ENCODE measurements at places on chromosomes 7 and 10.

DNA sequence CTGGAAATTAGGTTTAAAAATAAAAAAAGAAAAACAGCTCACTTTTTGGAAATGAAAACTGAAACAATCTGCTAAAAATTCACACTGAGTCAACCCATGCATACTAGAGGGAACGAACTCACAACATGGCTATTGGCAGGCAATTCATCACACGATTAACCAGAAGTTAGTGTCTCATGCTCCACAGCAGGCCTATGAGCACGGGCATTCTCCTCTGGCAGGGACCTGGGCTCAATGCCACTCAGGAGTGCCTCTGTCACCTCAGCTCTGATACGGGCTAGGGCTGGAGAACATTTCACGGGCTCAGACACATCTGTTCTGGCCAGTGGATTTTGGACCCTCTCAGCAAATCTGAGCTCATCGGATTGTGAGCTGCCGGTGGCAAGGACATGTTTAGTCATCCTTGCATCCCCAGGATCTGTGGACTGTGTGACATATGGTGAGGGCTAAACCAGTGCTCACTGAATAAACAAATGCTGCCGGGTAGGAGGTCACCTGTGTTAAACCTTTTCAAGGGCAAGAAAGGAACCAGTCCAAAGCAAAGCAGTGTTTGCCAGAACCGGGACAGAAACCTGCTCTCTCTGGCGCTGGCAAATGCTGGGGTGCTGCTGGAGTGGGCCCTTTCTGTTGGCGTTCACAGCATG, 40.1 kb downstream of the POLR3A start:
- DNase-seq: no peak

DNA sequence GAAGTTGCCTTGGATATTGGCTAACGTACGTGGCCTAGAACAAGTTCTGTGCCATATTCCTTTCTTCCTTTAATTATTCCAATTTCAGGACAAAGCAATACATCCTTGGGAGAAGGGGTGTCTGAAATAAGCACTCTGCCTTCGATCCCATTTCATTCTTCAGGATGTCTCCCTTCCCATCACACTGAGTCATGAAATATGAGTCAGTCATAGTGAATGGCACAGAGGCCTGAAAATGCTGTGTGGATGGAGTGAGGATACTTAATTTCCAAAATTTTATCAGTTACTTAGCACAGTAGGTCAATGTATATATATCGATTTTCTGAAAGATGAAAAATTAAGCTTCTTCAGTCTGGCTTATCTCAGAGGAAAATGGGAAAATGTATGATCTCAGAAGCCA, 19.5 kb downstream of the EVX1 start:
- DNase-seq: no peak

DNA sequence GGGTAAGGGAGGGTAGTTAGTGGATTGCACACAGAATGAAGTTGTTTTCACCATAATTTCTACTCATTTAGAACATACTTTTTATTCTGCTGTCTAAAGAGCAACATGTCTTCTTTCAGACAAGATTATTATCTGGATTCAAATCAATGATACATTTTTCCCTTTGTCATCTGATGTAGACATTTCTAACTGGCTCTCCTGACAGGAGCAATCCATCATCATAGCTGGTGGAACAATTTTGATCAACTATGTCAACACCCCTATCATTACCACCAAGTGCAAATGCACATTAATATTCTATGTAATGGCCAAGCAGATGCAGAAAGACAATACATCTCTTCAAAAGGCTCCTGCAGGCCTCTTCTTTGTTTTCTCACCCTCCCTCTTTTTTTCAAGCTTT, 672.9 kb upstream of the LRRTM3 start:
- no peak for DNase-seq

GRCh38 chr10:71736570-71736952, 17.0 kb upstream of the C10orf105 start:
- no peak for DNase-seq

GRCh38 chr7:1920266-1920681, 250.2 kb downstream of the ELFN1 start:
- no peak for DNase-seq

DNA sequence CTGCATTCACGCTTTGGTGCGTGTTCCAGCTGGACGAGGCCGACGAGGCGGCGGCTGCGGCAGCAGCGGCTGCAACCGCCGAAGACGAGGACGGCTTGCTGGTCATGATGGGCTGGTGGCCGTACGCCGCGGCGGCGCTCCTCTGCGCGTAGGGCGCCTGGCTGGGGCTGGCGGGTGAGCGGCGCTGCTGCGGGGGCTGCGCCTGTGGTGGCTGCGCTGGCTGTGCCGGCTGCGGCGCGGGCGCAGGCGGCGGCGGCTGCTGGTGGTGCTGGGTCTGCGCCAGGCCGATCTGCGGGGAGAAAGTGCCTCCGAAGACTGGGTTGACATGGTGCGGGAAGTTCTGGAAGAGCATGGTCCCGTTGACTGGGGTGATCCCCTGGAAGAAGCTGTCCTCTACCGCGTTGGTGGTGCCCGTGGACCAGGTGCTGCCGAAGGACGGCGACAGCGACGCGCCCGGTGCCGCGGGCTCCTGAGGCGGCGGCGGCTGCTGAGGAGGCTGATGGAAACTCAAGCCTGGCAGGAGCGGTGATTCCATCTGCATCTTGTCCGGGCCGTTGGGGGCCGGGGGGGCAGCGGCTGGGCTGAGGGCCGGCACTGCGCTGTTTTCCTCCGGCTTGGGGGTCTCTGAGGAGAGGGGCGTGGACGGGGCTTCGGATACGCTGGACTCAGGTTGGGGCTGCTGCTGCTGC, 51.1 kb downstream of the CPEB3 start:
- DNase-seq: no peak

- no peak for DNase-seq
These were observed 14.7 kb downstream of the FKBP6 start for GRCh38 chr7:73342645-73343044.

- no peak for DNase-seq
These were observed 137.7 kb downstream of the FAM204A start for GRCh38 chr10:118204292-118204943.

GRCh38 chr10:21733710-21734109, 199.7 kb downstream of the MLLT10 start:
- DNase-seq: no peak

DNA sequence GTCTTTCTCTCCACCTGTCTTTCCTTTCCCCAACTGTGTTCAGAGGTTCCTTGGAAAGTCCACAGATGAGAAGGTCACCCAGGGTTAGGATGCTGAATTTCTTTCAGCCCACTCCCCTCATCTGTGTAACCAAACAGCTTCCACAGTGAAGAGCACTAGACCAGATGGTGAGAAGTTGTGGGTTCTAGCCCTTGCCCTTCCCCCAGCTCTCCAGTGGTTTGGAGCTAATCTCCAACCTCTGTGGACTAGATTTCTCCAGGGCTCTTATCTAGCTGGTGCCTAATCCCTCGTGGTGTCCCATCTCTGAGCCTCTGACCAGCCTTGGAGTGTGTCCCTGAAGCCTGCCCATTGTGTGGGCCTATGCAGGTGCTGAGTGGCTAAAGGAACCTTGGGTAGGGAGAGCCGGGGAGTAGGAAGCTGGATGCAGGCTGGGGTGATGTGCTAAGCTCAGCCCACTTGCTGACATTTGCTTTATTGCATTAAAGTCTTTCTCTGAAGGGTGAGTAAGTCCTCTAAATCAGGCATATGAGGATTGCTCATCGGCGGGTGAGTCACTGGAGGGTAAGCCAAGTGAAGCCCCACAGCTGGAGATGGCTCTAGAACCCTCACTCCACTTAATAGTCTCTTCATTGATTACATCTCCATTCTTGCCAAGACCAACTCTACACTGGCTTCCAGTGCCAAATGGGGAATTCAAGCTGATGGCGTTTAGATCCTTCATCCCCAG, 14.9 kb downstream of the DUSP5 start:
- DNase-seq: no peak

DNA sequence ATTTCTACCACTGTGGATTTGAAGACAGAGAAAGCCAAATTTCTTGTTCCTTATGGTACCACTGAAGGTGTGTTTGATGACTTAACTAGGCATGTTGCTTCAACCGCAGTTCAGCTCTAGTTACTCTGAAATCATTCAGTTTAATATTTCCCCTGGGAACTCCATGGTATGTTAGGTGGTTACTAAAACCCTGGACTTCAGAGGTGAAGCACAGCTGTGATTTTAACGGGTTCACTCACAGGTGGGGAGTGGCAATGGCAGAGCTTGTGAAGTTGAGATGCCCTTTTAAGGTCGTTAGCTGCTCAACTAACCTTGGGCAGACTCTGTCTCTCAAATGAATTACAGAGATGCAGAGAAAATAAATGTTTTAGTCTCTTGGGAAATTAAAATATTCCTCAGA, 163.6 kb upstream of the PHYHIPL start:
- no peak for DNase-seq

- DNase-seq: no peak
These were observed 267.2 kb downstream of the ELFN1 start for GRCh38 chr7:1937252-1937605.

GRCh38 chr10:84356928-84357327, 28.5 kb downstream of the CCSER2 start:
- no peak for DNase-seq

GRCh38 chr7:106569500-106569929, 91.4 kb downstream of the CCDC71L start:
- DNase-seq: no peak

DNA sequence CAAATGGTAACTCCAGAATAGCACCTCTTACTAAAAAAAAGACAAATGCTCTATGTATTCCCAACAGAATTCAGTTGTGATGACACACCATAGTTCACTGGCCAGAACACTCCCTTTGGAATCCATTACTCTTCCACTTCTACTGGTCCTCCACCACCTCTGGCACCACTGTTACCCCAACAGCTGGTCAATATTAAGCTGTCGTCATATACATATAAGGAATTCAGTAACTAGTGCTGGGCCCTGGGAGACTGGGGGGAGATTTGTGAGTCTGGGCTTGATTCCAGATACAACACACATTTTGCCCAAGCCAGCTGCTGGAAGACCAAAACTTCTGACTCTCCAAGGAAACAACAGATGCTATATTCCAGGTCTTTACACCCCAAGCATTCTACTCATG, 26.0 kb upstream of the ITGA8 start:
- DNase-seq: no peak

- DNase-seq: no peak
These were observed 176.2 kb downstream of the RTKN2 start for GRCh38 chr10:62092301-62093030.

- DNase-seq: no peak
These were observed 50.4 kb downstream of the IMMP2L start for GRCh38 chr7:111511845-111512244.

- no peak for DNase-seq
These were observed 809.1 kb downstream of the SORCS1 start for GRCh38 chr10:106355450-106355849.

DNA sequence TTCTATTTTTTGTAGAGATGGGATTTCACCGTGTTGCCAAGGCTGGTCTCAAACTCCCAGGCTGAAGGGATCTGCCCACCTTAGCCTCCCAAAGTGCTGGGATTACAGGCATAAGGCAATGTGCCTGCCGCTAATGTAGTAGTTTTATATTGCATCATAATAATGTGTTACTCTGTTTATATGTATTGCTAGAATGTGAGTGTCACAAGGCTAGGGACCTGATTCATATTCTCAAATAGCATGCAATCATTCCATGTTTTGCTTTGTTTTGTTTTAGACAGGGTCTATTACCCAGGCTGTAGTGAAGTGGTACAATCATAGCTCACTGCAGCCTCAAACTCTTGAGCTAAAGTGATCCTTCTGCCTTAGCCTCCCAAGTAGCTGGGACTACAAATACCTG, 13.5 kb downstream of the CCL26 start:
- no peak for DNase-seq

GRCh38 chr10:78524342-78524741, 490.7 kb downstream of the RPS24 start:
- no peak for DNase-seq

DNA sequence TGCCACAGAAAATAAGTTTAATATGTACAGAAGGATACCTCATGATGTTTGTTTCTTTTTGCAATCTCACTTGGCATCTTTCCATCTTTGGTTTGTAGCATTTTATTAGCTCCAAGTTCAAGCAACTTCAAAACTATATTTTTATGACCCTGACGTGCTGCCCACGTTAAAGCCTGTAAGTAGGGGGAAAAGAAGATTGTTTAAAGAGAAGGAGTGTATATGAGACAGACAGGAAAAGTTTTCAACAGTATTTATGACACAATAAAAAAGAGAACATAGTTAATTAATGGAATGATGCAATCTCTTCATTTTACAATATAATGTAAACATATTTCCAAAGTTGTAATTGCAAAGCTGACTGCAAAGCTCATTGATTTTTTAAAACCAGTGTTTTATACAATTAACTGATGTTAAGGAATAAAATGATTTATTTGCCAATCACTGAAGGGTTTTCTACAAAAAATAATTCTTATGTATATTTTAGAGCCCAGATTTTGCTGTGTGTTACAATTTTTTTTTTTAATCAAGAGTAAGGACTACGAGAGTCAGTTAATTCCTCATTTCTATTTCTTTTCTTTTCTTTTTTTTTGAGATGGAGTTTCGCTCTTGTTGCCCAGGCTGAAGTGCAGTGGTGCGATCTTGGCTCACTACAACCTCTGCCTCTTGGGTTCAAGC, 42.5 kb downstream of the ASZ1 start:
- DNase-seq: no peak

DNA sequence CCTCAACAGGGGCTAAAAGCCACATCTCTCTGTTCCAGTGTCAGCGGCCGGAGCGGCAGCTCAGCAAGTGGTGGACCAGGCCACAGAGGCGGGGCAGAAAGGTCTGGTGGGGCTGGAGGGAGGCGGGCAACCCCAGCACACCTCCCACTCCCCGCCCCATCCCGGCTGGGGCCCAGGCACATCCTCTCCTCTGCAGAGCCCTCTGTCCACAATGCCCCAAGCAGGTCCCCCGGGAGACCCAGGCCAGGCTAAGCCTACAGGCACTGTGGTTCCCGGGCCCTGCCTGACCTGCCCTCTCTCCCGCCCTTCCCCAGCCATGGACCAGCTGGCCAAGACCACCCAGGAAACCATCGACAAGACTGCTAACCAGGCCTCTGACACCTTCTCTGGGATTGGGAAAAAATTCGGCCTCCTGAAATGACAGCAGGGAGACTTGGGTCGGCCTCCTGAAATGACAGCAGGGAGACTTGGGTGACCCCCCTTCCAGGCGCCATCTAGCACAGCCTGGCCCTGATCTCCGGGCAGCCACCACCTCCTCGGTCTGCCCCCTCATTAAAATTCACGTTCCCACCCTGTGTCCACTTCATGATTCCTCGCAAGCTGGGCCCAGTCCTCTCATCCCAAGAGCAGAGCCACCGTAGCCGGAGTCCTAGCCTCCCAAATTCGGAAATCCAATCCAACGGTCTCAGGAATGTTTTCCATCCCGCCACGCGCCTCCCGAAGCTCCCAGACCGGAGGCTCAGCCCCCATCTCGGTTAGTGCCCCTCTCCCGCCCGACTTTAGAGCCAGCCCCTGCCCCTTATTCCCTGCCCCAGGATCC, 2.1 kb downstream of the ADIRF start:
- no peak for DNase-seq

DNA sequence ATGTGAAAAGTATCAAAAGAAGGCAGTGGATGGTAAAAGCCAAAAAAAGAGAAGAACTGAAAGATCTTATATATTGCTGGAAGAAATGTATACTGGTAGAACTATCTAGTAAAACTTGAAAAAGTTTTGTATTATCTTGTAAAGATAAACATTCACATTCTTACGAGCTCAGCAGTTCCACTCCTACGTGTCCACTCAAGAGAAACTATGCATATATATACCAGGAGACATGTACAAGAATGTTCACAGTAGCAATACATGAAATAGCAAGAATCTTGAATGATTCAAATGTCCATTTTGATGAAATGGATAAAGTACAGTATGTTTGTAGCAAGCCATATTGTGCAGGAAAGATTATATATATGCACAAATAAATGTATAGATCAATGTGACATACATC, 155.0 kb downstream of the RNF133 start:
- no peak for DNase-seq

GRCh38 chr10:97644936-97645335, 4.5 kb downstream of the PI4K2A start:
- no peak for DNase-seq

All from cortex of kidney (tissue), 1 donor.